ENCODE measurements at places on chromosomes 5 and 9.

GRCh38 chr9:107137495-107138202, 145.4 kb upstream of the RAD23B start:
- DNase-seq = no peak

GRCh38 chr5:31366941-31367340, 165.0 kb downstream of the DROSHA start:
- DNase-seq = no peak

GRCh38 chr9:90023861-90024260, 419.0 kb downstream of the GADD45G start:
- no peak for DNase-seq

DNA sequence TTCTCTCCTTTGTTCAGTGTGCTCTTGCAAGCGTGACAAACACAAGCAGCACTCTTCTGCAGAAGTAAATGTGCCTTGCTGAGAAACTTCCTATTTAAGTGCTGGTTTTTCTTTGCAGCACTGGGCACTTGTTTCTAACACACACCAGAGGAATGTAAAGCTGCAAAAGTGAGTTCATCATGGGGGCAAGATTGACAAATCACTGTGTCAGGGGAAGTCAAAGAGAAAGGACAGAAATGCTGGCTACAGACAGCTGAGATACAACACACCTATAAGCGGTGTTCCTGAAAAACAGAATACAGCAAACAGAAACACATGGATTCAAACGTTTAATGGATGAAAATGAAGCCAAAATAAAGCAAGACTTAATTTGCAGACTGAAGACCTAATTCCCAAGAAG, 19.6 kb downstream of the ROR2 start:
- DNase-seq = no peak

DNA sequence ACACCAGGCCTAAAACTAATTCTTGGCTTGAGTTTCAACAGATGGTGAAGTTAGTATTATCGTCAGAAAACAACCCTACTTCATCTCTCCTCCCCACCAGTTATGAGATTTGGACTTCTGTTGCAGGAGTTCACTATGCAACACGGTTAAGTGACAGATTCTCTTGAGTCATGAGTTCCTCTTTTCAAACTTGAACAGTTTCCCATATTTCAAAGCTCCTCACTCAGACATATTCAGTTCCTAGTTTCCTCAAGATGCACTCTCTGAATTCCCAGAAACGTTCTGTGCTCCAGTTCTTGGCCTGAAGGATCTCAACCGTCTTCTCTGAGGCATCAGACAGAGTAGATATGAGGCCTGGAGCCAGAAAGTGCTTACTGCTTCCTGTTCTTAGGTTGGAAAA, 7.3 kb upstream of the PTGER4 start:
- no peak for DNase-seq

- no peak for DNase-seq
These were observed 41.1 kb upstream of the CAMK4 start for GRCh38 chr5:111183064-111183463.

DNA sequence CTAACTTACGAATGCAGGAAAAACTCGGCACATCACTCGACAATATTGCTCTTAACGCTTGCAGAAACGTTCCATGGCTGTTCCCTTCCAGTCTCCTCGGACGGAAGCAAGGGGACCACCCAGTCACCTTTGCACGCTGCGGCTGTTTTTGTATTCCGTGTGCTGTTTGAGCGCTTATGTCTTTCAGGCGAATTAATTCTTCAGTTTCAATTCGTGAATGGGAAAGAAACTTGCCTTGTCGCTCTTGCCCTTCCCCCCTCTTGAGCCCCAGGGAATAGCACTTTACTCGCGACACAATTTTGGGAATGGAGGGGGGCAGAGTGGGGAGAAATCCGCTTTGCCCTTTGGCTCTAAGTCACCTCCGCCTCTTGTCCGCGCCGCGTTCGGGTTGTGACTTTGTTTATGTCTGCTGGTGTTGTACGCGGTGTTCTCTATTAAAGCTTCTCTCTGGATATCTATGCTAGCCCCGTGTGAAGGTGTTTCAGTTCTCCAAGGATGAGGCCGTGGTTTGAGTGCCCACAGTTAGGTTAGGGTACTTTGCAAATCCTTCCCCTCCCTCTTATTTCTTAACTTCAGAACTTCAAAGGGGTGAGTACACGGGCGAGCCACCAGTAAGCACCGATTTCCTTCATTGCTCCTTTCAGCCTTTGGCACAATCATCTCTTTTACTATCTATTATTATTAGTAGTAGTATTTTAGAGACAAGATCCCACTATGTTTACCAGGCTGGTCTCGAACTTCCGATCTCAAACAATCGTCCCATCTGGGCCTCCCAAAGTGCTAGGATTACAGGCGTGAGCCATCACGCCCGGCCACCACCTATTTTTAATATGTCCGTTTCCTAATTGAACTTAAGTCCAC, 2.7 kb downstream of the FOXB2 start:
- no peak for DNase-seq

- DNase-seq = no peak
These were observed 129.6 kb downstream of the SEC61B start for GRCh38 chr9:99351647-99352046.

GRCh38 chr5:139082813-139083498, 115.2 kb downstream of the SIL1 start:
- DNase-seq = no peak

- no peak for DNase-seq
These were observed 207.1 kb downstream of the DCP2 start for GRCh38 chr5:113183694-113184093.

- no peak for DNase-seq
These were observed 3.8 kb upstream of the ITGA2 start for GRCh38 chr5:52985306-52985705.

- DNase-seq = no peak
These were observed 244.3 kb upstream of the WWC1 start for GRCh38 chr5:168047043-168047668.

GRCh38 chr5:61402244-61402823, 70.3 kb downstream of the ZSWIM6 start:
- no peak for DNase-seq

DNA sequence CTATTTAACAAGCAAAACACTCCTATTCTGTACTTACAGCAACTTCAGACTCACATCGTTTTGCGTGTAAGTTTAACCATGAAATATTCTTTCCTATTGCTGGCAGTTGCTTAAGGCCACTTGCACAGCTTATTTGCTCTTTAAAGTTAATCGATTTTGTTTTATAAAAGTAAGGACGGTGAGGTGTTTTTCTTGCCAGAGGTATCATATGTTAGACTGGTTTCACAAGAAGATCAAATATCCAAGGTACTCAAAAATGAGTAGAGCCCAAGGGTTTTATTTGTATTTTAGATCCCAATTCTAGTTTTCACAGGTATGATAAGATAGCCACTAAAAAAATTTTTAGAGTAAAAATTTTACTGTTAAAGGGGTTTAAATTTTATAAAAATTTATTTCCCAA, 16.2 kb downstream of the CLINT1 start:
- no peak for DNase-seq

- no peak for DNase-seq
These were observed 60.8 kb downstream of the PDE4D start for GRCh38 chr5:59832577-59833301.

- no peak for DNase-seq
These were observed 13.9 kb upstream of the PRXL2C start for GRCh38 chr9:96668868-96669534.

- DNase-seq = no peak
These were observed 5.6 kb upstream of the PPP2R2B start for GRCh38 chr5:146884066-146884626.

DNA sequence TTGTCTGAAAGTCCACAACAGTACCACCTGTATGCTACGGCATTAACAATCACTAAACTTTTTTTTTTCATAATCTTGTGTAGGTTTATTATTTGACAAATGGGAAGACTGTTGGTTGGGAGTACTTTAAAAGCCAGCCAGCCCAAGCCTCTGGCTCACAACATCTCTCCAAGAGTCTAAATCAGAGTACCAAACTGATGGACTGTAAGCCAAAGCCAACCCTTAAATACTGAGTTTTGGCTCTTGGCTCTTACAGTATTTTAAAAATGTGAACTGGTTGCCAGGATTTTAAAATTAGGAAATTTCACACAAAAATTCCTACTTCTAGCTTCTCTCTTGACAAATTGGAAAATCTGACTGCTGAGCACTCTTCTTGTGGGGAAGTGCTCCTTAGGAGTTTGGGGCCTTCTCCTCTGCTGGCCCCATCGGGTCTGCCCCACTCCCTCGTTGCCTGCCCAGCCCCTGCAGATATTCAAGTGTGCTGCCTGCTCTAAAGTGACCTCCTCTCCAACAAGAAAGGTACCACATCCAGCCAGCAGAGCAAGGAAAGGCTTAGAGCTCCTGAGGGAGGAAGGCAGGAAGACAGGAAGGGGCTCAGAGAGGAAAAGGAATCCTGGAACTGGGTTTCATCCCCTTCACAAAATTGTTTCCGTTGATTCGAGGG, 21.8 kb upstream of the TMOD1 start:
- no peak for DNase-seq

GRCh38 chr5:83848941-83849340, 128.3 kb upstream of the HAPLN1 start:
- no peak for DNase-seq

DNA sequence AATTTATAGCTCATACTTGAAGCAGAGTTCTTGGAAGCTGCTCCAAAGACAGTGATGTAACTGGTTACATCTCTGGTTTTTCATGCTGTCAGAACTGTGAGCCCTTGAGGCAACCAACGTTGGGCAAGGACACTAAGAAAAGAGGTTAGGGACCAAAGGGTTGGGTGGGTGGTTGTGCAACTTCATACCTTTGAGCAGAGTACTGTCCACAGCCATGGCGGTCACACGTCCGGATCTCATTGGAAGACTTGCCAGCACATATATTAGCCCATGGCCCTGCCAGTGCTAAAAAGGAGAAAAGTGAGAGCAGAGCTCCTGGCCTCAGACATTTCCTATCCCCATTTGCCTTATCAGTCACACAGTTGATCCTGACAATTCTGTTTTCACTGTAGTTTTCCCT, 2.1 kb downstream of the LECT2 start:
- no peak for DNase-seq

GRCh38 chr5:92492908-92493307, 1088.1 kb downstream of the NR2F1-AS1 start:
- no peak for DNase-seq

DNA sequence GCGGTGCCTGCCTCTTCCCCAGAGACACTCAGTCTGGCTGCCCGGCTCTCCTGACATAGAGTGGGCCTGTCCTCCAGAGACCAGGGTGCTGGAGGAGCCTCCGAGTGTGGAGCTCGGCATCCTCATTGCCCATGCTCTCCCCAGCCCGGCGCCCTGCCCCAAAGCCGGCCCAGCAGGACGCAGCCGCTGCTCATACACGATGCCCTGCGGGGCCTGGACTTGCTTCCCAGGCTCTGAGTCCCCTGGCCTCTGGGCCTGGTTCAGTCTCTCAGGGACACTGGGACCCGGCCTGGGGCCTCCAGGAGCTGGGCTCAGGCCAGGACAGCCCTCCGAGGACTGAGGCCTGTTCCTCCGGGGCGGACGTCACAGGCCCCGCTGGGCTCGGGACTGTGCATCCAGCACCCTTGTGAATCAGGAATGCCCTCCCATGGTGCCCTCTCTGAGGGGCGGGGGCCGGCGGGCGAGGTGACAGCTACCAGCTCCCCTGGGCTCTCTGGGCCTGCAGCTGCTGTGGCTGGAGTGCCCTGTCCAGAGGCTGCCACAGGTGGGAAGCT, 23.2 kb downstream of the TPPP start:
- no peak for DNase-seq

- DNase-seq = no peak
These were observed 269.0 kb upstream of the MPDZ start for GRCh38 chr9:13548535-13548934.

GRCh38 chr5:135309391-135310327, 89.4 kb downstream of the MACROH2A1 start:
- no peak for DNase-seq
